ENCODE measurements at places on chromosomes 13 and 19. TPM values are rescaled to one million over a fixed set of nuclear protein-coding genes. Genes with fewer than 3 reads are reported as not detected.

Gene MCF2L
- 13.0 TPM for total RNA-seq

Gene RPL28
- total RNA-seq, result 3,995 TPM

Gene NLRP9
- not detected for total RNA-seq

Gene GIPR
- 2.4 TPM for total RNA-seq

Gene BBC3
- total RNA-seq, result 42.1 TPM

Gene LDLR
- 32.5 TPM for total RNA-seq

Gene PTPRH
- total RNA-seq, result not detected

Gene PRTN3
- total RNA-seq, result not detected

Gene ZNF135
- total RNA-seq, result 1.4 TPM

Gene ZNF132
- total RNA-seq, result 1.4 TPM

Gene IGLON5
- not detected for total RNA-seq

Gene RNF17
- total RNA-seq, result 0.28 TPM

Gene C19orf85
- not detected for total RNA-seq

Gene PRR19
- not detected for total RNA-seq

Gene CEACAM5
- total RNA-seq, result not detected

Gene MAP2K7
- 82.3 TPM for total RNA-seq

Gene OR7A10
- not detected for total RNA-seq

Gene PLK5
- total RNA-seq, result 0.14 TPM

Data from CD4-positive, alpha-beta T cell (primary cell).